ENCODE measurements at places on chromosomes 1 and 21.

GRCh38 chr1:910881-911721 lies 12.6 kb upstream of the SAMD11 start:
- DNase-seq: peak; percentile 52

- no peak for DNase-seq
Measured at GRCh38 chr1:217528271-217528670, 102.6 kb downstream of the GPATCH2 start.

DNA sequence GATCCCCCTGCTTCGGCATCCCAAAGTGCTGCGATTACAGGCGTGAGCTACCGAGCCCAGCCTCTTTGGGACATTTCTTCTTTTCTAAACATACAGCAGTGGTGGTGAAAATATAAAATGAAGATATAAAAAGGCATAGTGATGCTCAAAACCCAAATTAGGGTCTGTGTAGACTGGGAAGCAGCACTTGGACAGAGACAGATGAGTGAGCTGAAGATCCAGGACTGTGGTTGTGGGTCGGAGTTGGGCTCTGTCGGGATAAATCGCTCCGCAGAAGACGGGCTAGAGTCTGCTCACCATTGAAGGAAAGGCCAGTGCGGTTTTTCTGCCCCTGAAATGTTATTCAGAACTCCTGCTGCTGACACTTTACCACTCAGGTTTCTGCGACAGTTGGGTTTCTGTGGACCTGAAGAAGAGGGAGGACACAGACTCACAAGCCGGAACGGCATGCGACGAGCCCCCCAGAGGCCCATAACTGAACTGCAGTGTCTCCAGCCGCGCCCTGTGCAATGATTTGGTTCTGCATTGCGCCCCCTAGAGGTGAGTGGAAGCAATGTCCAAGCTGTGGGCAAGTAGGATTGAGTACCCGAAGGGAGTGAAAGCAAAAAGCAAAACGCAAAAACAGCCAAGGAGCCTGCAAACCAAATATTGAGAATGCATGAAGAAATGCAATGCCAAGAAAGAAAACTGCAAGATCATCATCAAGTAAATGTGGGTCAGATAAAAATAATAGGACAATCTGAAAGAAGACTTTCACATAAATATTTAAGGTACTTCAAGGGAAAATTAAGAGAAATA lies 66.6 kb downstream of the GABPA start:
- DNase-seq: peak; percentile 95

- DNase-seq: no peak
Measured at GRCh38 chr1:54168206-54168965, 15.6 kb upstream of the CDCP2 start.

DNA sequence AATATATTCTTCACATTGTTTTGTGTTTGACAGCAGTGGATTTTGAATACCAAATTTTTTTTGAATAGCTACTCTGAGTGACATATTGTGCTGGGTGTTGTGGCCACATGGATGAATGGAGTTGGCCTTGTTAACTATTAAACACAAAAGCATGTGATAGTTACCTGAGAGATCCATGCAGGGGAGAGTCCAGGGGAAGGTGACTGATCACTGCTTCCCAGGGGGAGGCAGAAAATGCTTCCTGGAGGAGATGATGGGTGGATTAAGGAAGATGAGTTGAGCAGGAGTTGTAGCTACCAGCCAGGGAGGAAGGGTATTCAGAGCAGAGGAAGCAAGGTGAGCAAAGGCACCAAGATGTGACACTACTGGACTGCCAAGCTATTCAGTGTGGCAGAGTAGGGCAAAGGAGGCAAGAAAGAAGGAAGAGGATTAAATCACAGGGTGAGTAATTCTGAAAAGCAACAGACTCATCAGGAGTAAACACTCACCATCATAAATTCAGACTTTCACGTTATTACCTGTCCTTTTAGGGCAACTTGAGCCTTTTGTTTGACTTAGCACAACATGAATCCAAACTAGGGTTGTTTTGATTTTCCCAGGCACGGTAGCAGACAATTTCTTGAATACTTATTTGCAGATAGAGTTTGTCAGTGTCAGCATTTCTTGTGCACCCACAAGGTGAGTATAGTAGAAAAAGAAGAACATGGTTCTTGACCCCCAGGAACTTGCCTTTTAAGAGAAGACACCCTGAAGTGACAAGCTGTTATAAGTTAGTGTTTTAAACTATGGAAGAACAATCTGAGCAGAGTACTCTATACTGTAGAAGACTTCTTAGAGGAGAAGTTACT lies 4.2 kb downstream of the CD46 start:
- DNase-seq: no peak

DNA sequence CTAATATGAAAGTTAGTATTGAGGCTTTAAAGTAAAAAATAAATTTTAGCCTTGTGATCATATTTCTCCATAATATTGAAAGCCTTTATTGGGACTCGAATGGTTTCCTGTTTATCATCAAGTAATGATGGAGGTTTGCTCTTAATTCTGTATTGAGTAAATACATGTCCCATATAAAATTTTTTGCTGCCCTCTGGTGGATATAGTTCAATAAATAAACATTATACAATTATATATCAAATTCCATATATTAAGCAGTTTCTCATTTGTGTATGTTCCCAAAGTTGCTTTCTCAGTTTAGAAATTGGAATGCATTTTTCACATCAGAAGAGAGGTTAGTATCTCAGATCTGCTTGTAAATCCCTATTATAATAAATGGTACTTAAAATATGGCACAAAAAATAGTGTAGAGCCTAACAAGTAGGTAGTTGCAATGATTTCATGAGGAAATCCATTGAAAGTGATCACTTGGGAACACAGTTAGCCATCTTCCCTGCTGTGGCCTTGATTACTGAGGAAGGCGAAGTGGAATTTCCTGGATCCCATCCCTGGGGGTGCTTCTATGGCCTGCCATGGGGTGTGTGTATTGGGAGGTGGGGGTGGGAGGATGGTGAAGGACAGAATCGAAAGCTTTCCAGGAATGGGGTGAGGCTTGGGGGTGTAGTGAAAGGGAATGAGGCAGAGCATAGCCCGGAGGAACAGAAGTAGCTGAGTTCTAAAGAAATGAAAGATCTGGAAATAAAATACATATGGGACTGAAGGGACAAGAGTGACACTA lies 84.1 kb upstream of the C21orf91 start:
- peak; percentile 80 for DNase-seq

- DNase-seq: peak; percentile 80
Measured at GRCh38 chr1:12420171-12420570, 190.3 kb downstream of the VPS13D start.

- DNase-seq: no peak
Measured at GRCh38 chr1:203407296-203407695, 56.4 kb upstream of the FMOD start.

GRCh38 chr1:69921486-69921885 lies 283.9 kb downstream of the LRRC40 start:
- DNase-seq: no peak

GRCh38 chr1:187509091-187509490 lies 680.3 kb downstream of the PLA2G4A start:
- DNase-seq: no peak

DNA sequence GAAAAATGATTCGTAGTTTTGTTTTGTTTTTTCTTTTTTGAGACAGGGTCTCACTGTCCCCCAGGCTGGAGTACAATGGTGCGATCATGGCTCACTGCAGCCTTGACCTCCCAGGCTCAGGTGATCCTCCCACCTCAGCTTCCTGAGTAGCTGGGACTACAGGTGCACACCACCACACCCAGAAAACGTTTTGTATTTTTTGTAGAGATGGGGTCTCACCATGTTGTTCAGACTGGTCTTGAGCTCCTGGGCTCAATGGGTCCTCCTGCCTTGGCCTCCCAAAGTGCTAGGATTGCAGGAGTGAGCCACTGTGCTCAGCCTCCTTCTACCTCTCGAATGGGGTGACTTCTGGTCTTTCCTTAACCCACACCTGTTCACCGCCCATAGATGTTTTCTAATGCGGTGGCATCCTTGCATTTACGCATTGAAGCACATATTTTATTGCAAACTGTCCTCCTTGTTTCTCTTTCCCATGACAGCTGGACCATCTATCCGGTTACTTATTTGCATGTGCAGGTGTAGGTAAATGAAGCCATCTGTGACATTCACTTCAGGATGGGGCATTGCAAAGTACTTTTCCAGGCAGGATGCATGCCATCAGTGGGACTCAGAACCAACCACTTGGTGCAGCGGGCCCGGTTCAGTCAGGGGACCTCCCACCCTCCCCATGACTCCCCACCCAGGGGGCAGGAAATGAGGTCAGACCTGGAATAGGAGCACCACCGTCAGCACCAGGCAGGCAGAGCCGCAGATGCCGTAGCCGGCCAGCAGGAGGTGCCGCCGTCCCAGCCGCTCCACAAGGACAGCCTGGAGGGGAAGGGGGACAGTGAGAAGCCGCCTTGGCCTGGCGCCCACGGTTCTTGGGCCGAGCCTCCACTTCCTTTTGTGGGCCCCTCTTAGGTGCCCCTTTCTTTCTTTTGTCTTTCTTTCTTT lies 16.5 kb downstream of the SLC2A7 start:
- no peak for DNase-seq

DNA sequence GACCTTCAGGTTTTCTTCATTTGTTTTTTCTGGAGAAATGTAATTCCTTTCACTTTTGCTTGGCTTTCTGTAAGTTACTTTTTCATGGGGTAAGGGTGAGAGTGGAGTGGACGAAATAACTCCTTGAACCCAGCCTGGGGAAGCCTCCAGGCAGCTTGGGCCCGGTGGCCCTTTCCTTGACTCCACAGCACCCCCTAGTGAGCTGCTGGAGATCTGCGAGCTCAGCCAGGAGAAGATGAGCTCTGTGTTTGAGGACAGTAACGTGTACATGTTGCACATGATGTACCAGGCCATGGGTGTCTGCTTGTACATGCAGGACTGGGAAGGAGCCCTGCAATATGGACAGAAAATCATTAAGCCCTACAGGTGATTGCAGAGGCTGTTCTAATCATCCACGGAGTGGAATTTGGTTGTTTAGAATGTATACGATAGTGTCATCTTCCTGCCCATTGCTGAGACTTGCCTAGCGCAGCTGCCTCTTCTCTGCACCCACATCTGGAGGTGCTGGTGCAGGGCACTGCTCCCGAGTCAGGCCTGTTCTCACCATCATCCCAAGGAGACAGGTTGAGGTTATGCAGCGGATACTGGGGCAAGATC lies 51.0 kb downstream of the SMYD2 start:
- DNase-seq: peak; percentile 77

- peak; percentile 82 for DNase-seq
Measured at GRCh38 chr21:42614811-42615351, 38.5 kb upstream of the PDE9A start.

DNA sequence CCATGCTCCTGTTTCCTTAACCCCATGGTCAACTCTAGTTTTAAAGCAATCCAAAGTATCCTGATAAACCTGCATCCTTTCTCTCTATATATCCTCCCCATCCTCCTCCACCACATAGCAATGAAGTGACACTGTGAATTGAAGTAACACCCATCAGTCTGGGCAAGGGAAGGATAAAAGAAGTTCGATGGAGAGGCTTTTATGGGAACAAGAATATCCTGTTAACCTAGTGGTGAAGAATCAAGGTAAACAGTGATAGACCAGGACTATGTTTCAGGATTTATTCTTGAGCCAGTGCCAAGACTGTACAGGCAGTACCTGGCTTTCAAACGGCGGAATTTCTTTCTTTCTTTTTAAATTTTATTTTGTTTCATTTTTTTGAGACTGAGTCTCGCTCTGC lies 17.6 kb downstream of the RABIF start:
- no peak for DNase-seq

DNA sequence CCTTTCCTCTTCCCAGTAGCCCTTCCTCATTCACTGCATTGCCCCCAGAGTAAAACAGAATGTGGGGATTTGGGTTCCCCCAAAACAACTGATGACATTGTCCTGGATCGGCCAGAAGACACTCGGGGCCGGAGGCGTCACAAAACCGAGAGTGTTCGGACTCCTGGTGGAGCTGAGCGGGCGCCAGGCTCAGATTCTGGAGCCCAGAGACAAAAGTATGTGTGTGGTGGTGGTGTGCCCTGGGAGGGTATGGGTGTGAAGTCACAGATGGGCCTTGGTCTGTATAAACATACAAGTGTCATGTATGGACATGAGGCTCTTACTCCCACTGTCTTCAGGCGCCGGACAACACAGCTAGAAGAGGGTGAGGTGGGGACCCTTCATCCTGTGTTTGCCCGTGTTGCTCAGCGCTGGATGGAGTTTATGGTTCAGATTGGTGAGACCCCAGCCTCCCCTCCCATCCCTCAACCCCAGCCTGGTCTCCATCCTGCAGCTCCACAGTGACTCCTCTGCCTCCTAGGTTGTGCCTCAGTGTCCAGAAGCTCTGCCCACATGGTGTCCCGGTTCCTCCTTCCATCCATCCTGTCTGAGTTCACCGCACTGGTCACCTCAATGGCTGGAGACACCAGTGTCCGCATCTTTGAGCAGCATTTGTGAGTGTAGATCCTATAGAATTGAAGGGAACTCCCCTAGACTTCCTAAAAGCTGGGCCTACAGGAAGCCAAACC lies 12.4 kb downstream of the HYI start:
- no peak for DNase-seq

DNA sequence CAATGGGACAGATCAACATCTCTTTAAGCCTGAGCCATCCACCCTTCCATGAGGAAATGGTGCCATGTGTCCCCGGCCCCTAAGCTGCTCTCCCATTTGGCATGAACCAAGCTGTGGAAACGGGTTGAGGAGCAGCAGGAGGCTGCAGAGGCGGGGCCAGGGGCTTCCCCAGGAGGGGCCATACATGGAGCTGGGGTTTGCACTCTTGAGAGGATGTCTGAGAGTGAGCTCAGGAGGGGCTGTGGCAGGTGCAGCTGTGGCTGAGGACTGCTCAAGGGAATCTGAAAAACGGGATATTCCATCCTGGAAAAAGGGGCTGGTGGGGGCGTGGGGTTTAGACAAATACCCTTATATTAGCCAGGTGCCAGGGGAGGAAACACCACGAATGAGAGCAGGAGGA lies 7.1 kb upstream of the CLEC20A start:
- DNase-seq: no peak

DNA sequence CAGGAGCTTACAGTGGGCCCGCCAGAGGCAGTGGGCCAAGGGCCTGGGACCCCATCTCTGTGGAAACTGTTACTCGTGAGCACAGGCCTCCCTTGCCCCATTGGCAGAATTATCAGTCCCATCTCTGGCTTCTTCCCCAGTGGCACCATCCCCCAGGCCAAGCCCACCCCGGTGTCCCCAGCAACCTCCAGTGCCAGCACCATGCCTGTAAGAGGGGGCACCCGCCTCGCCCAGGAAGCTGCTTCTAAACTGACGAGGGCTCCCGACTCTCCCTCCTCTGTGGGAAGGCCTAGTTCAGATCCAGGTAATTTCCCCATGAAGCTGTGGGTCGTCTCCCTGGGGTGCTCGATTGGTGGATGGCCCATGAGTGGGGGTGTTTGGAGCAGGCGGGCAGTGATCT lies 46.8 kb downstream of the TNFRSF8 start:
- no peak for DNase-seq

GRCh38 chr1:97869441-97869840 lies 51.4 kb downstream of the DPYD start:
- DNase-seq: no peak

All from OCI-M1 (cell line).